Stimulated activated CD8-positive, alpha-beta memory T cell treated with anti-CD3 and anti-CD28 coated beads, Interleukin-4, amount 100 ng/mL, for 24 hours (primary cell): ENCODE measurements at places on chromosomes 13 and 19.

GRCh38 chr19:52665529-52665928 is 27.4 kb upstream of the ZNF83 start:
- DNase-seq = no peak

DNA sequence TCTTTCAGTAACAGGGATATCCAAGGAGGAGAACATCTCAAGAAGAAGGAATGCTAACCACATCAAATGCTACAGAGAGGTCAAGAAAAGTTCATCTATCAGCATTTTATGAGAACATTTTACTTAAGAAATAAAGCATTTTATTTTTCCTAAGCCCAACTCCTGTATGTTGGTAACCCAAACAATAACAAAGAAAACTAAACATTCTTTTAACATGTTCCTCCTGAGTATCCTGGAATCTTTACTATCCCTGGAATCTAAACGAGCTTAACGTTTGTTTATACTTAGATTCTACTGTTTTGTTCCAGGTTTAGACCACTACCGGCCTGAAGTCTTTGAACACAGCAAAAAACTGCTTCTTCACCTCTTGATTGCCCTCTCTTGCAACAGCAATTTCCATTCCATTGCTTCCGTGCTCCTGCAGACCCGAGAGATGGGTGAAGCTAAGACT is 89.7 kb downstream of the ZAR1L start:
- no peak for DNase-seq

DNA sequence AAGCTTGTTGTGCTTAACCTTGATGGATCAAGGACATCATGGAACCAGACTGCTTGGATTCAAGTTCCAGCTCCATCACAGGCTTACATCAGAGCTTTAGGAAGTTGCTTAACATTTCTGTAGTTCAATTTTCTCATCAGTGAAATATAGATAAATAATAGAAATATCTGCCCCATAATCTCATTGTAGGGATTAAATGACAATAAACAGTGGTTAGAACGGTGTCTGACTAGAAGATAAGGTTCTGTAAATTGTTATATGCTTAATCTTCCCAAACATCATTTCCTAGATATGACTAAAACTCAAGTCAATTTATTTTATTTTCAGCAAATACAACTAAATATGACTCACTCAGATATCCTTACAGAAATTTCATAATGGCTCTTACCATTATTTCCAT is 83.5 kb downstream of the SLITRK1 start:
- no peak for DNase-seq

- no peak for DNase-seq
Observed at GRCh38 chr13:21539687-21540086, 64.3 kb downstream of the MICU2 start.

DNA sequence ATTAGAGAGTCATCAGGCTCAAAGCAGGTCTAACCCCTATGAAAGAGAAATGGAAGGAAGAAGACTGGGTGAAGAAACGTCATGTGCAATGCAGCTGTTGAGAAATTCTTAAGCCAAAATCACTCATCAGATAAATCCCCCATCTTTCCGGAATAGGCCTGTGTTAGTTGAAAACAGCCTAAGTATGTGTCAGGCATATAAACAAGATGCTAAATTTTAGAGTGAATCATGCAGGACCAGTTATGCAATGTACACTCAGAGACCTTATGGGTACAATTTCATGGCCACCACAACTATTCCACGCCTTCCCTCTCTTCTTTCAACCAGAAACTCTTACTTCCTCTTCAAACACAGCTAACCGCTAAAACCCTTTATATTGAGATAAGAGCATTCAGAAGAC is 717.7 kb upstream of the ATXN8OS start:
- no peak for DNase-seq

DNA sequence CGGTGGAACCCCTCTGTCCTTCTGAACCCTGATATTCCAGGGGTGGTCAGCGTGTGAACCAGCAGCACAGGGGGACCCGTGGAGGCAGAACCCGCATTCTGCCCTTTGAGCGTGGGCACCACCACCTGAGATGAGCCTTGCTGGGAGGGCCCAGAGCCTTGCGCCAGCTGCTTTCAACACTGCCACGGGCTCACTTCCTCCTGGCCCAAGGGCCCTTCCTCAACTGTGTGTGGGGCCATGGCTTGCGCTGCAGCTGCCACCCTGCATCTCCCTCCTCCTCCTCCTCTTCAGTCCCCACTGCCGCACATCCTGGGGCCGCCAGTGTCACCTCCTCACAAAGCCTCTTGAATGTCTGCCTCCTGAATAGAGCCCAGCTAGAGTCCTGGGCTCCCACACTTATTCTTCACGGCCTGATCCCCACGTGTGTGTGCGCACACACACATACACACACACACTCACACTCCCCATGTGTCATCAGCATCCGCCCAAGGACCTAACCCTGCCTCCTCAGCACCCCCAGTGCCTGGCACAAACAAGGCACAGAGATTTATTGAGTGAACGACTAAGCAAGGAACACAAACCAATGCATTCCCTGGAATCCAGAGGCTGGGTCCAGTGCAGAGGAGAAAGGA is 26.9 kb upstream of the TMEM160 start:
- no peak for DNase-seq

DNA sequence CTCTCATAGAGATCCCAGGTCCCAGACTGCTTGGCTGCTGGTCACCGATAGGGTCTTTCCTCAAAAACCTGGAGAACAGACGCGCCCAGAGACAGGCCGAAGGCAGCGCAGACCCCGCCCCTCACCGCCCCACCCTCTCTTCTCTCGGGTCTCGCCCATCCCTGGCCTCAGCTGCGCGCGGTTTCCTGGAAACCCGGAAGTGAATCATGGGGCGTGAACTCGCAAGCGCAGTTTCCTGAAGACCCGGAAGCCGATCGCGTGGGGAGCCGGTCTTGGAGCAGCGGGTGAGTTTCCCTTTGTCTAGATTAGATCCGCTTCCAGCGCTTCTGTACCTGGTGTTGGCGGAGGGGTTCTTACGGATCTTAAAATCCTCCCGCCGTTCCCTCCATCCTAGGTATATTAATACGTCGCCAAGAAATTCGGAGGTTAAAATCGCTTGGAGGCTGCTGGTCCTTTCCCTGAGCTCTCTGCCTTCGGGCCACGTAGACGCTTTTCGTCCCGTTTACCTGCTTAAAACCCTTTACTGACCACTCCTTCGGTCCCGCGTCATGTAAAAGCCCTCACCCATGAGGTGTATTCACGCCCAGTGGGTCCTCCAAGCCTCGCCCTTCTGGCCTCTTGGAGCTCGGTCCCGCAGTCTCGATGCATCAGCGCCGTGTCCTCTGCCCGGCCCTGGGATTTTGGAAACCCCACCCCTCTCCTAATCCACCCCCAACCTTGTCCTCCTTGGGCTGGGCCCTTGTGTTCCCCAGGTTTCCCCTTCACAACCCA is at the start of gene ZNF578:
TSS of gene ZNF578 (plus strand) at position 230 of the 771 bp plus-strand sequence. CDS start 48,293 bp downstream, outside the sequence.
- peak; percentile 55 for DNase-seq

DNA sequence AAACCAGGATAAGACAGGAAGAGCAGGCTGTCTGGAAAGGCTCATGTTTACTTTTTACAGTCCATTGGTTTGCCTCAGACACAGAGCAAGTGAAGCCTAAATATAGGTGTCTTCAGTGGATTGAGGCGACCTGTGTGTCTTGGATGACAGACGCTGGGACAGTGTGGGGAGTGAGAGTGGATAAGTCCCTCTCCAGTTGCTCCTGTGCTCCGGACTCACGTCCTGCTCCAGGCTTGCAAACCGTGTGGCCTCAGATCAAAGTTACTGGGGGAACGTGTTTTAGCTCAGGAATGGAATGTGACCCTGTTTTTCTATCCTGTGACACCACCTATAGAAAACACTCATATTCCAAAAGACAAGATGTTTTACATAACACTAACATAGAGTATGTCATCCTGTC is 465.7 kb downstream of the MYO16 start:
- DNase-seq = no peak

DNA sequence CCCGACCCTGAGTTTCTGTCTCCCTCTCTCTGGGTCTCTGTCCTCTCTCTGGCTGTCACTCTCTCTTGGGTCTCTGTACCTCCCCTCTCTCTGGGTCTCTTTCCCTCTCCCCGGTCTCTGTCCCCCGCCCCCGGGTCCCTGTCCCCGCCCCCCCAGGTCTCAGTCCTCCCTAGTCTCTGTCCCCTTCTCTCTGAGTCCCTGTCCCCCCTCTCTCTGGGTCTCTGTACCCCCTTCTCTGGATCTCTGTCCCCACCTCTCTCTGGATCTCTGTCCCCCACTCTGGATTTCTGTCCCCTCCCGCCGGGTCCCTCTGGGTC is 2.3 kb upstream of the FTL start:
- DNase-seq = no peak

- no peak for DNase-seq
Observed at GRCh38 chr13:43263047-43263446, 239.7 kb downstream of the DNAJC15 start.

GRCh38 chr13:63010072-63010658 is 1594.5 kb upstream of the PCDH20 start:
- no peak for DNase-seq

DNA sequence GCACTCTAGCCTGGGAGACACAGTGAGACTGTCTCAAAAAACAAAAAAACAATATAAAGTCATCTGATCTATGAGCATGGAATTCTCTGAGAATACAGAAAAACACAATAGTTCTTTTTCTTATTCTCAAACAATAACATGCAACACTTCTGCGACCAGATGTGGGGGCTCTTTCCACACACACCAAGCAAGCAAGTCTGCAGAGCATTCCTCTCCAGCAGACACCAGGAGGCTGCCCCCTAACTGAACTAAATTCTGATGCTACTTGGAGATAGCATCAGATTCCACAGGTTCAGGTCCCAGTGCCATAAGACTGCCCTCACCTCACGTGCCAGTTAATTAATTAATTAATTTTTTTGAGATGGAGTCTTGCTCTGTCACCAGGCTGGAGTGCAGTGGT is 27.7 kb downstream of the ZNF101 start:
- no peak for DNase-seq

DNA sequence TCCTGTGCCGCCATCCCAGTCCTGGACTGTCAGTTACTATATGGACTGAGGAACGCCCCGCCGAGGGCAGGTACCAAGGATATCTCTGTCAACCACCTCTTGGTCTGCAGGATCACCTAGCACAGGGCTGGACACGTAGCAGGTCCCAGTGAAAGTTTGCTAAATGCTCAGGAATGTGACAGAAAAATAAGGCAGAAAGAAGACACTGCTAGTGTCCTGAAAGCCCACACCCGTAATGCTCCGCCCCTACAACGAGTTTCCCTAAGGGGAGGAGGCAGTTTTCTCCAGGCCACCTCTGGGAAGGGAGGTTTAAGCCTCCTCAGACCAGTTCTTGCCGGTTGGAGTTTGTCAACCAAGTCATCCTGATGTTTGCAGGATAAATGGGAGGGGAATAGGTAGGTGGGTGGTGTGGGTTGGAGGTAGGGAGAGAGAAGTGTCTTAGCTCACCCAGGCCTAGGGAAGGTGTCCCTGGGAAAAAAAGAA is 1.7 kb upstream of the SERTAD3 start:
- no peak for DNase-seq

GRCh38 chr13:111956261-111957151 is 110.4 kb upstream of the SOX1 start:
- no peak for DNase-seq

DNA sequence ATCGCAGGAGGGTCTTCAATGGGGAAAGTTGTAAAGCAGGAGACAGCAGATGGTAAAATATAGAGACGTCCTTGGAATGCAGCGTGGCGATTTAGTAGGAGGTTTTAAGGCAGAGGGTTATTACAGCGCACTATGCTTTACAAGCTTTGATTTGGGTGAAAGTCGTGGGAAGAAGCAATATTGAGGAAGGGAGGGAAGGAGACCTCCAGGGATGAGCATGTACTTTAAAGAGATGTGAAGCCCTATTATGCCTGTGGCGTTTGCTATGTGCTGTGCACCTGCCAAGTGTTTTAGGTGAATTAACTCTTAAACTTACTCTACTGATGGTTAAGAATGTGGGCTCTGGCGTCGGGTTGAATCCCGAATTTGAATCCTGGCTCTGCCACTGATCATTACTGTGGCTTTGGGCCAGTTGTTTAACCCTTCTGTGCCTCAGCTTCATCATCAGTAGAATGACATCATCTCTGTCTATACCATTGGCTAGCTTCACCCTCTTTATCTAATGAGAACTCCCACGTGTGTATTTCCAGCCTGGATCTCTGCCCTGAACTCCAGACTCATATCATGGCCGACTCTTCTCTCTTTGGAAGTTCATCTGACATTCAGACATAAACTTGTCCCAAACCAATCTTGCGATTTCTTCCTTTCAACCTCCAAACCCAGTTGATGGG is 583 bp downstream of the CCDC61 start:
- no peak for DNase-seq

- DNase-seq = no peak
Observed at GRCh38 chr13:65461590-65461989, 1768.5 kb downstream of the PCDH9 start.

- DNase-seq = no peak
Observed at GRCh38 chr13:75813323-75813722, 177.2 kb downstream of the LMO7 start.

DNA sequence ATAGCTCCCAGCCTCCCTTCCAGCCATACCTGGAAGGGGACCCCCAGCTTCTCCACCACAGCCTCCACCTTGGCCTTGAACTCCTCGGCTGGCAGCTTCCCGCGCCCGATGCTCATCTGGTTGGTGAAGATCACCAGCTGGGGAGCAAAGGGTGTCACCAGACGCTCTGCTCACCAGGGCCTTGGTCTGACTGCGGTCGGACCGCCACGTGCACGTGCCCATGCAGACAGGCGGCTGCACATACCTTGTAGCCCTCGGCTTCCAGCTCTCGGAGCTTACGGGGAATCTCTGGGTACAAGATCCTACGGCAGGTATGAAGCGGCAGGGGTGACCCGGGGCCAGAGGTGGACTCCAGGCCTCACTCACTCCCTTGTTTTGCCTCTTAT is 3.4 kb downstream of the PNKP start:
- DNase-seq = no peak

DNA sequence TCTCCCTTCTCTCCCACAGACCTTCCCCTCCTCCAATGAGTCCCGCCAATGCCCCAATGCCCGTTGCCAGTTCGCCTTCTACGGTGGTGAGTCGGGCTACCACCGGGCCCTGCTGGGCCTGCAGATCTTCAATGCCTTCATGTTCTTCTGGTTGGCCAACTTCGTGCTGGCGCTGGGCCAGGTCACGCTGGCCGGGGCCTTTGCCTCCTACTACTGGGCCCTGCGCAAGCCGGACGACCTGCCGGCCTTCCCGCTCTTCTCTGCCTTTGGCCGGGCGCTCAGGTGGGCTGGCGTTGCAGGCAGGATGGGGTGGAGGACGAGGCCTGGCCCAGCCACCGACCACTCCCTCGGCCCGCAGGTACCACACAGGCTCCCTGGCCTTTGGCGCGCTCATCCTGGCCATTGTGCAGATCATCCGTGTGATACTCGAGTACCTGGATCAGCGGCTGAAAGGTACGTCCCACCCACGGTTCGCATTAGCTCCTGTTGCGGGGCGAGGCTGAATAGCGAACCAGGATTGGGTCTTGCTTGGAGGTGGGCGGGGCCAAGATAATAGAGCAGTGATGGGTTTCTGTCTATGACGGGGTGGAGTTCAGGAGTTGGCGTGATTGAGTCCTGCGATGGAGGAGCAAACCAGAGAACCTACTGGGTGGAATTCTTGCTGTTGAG is 11.1 kb downstream of the SLC44A2 start:
- no peak for DNase-seq
